ENCODE measurements at places on chromosomes 7 and 10. TPM values are rescaled to one million over a fixed set of nuclear protein-coding genes. Genes with fewer than 3 reads are reported as not detected.

TCAF2 gene
- polyA plus RNA-seq = 2.3 TPM

GRCh38 chr7:40833888-40834234, 699.1 kb downstream of the SUGCT start:
- H3K27ac ChIP-seq = no peak overlapping the region
- H3K4me1 ChIP-seq = no peaks in the 10 kb centered on the region
- no peak for DNase-seq
- no peak overlapping the region for H3K4me3 ChIP-seq

- H3K4me3 ChIP-seq = no peak overlapping the region
- no peaks in the 10 kb centered on the region for H3K36me3 ChIP-seq
- DNase-seq = no peak
- H3K27me3 ChIP-seq = no peaks in the 10 kb centered on the region
Measured at GRCh38 chr7:69577221-69577620, 21.1 kb upstream of the AUTS2 start.

- no peak for DNase-seq
- no peak overlapping the region for H3K27ac ChIP-seq
- H3K4me3 ChIP-seq = no peak overlapping the region
- no peaks in the 10 kb centered on the region for H3K27me3 ChIP-seq
- H3K4me1 ChIP-seq = no peaks in the 10 kb centered on the region
Measured at GRCh38 chr10:37379991-37380390, 254.6 kb downstream of the ANKRD30A start.

GRCh38 chr7:45293295-45293942, 135.8 kb downstream of the RAMP3 start:
- H3K27ac ChIP-seq = no peak overlapping the region
- no peak for DNase-seq
- no peaks in the 10 kb centered on the region for H3K36me3 ChIP-seq
- no peaks in the 10 kb centered on the region for H3K4me1 ChIP-seq
